ENCODE measurements at places on chromosomes 2 and 18. TPM values are rescaled to one million over a fixed set of nuclear protein-coding genes. Genes with fewer than 3 reads are reported as not detected.

KIF1A gene
- total RNA-seq: 0.83 TPM

AQP12A gene
- not detected for total RNA-seq

ACTG2 gene
- not detected for total RNA-seq

CD8B gene
- total RNA-seq: not detected

PFN4 gene
- total RNA-seq: 1.6 TPM

RPIA gene
- total RNA-seq: 29.8 TPM

ASB18 gene
- total RNA-seq: 0.03 TPM

IL1B gene
- total RNA-seq: 0.13 TPM

PMAIP1 gene
- 18.0 TPM for total RNA-seq

GPR45 gene
- total RNA-seq: not detected

CCDC148 gene
- total RNA-seq: 1.1 TPM

MEIS1 gene
- 1.8 TPM for total RNA-seq

UGT1A3 gene
- total RNA-seq: not detected

SMYD1 gene
- not detected for total RNA-seq

REG1B gene
- total RNA-seq: not detected

CCDC178 gene
- not detected for total RNA-seq

OTOS gene
- not detected for total RNA-seq

OR6B2 gene
- not detected for total RNA-seq

DSC1 gene
- not detected for total RNA-seq

ZNF532 gene
- 21.4 TPM for total RNA-seq

ACTR3 gene
- total RNA-seq: 244 TPM

SERPINB13 gene
- not detected for total RNA-seq

OTX1 gene
- 1.8 TPM for total RNA-seq

FAM110C gene
- 0.23 TPM for total RNA-seq

ASIC4 gene
- total RNA-seq: 0.14 TPM

EVX2 gene
- total RNA-seq: not detected

RAD51AP2 gene
- total RNA-seq: not detected

Data from A549 treated with GW870086 at 1 μM for 4 hours (cell line).